ENCODE measurements at places on chromosomes 16 and 17. TPM values are rescaled to one million over a fixed set of nuclear protein-coding genes. Genes with fewer than 3 reads are reported as not detected.

DNA sequence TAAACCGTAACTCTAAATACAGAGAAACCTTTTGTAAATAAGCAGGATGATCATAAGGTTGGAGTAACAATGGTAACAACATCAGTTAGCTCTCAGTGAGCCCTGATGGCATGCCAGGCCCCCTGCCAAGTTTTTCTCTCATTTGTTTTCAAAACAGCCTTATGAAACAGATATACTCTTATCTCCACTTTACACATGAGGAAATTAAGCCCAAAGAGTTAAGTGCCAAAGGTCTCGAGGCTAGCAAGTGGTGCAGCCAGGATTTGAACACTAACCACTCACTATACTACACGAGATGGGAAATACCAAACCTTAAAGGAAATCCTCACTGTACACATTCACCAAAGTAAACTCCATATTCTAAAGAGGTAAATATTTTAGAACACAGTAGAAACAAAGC, 15.0 kb downstream of the USP31 start:
- DNase-seq: peak; percentile 75

ARL5C gene
- not detected for total RNA-seq

- DNase-seq: no peak
Measured at GRCh38 chr17:55298111-55298730, 33.5 kb downstream of the HLF start.

KRT222 gene
- total RNA-seq: not detected

- DNase-seq: no peak
Measured at GRCh38 chr17:31235110-31235509, 61.9 kb downstream of the OMG start.

- DNase-seq: no peak
Measured at GRCh38 chr16:57889522-57889921, 81.4 kb downstream of the CNGB1 start.

- no peak for DNase-seq
Measured at GRCh38 chr17:36182176-36183000, 6.0 kb upstream of the TBC1D3B start.

- DNase-seq: no peak
Measured at GRCh38 chr17:80363120-80363515, 51.8 kb upstream of the ENDOV start.

- DNase-seq: no peak
Measured at GRCh38 chr17:75909051-75909811, 4.5 kb upstream of the MRPL38 start.

DNA sequence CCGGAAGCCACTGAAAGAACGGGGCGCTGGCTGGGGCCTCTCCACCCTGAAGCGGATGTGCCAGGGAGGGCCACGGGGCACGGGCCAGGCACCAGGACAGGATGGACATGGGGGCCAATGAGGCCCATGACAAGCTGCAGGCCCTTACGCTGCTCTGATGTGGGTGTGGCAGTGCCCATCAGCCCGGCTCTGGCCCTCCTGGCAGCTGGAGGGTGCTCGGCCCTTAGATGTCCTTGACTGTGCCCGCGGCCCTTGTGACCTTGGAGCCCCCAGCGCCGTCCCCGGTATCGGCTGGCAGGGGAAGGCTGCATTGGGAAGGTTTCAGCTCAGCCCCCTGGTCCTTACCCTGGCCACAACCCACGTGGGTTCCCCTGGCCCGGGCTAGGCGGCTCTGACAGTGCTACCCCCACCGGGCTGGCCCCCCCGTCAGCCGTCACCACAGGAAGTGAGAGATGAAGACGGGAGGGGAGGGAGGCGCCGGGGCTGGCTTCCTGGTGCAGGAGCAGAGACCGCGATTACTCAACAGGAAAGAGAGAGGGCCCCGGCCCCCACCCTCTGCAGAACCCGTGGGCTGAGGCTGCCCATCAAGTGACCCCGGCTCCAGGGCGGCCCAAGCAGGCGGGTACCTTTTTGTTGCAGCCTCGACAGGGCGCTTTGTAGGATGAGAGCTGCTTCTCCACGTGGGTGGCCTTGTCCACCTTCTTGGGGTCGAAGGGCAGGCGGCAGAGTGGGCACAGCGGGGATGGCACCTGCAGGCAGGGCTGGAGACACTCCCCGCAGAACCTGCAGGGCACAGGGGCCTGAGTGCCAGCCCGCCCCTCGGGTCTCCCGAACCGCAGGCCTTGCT, 5.3 kb downstream of the RNF166 start:
- peak; percentile 91 for DNase-seq

DNA sequence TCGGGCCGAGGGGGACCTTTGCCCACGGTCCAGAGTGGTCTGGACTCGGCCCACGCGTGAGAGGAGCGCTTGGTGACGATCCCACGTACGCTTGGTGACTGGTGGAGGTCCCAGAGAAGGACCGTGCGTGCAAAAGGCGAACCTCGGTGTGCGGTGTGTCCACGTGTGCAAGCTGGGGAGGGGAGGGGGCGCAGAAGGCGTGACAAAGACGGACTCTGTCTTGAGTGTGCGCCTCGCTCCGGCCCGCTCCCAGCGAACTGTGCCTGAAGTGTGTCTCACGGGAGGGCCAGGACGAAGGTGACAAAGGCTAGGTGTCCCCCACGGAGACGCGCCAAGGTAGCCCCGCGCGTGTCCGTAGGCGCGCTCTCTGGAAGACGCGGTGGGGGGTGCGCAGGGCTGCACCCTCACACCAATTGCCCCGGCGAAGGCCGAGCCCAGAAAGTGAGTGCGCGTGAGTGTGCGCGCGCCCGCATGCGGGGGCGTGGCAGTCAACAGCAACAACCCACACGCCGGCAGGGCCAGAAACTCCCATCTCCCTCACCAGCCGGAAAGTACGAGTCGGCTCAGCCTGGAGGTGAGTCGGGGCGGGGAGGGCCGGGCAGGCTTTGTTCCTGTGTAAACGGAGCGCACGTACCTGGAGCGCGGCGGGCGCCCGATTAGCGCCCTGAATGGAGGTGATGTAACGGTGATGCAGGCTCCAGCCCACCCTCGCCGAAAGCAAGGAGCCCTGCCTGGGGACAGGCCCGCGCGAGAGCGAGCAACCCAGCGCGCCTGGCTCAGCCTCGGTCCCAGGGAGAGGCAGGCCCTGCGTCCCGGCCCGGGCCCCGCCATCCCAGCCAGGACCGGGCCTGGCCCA, at the start of gene GPRC5C:
Gene GPRC5C (plus strand): TSS at position 521 of the 856 bp plus-strand sequence. CDS start 7,689 bp downstream, outside the sequence.
- peak; percentile 95 for DNase-seq

TPSB2 gene
- not detected for total RNA-seq

- no peak for DNase-seq
Measured at GRCh38 chr16:53995378-53995777, 291.2 kb downstream of the IRX3 start.

PYY gene
- not detected for total RNA-seq

DNA sequence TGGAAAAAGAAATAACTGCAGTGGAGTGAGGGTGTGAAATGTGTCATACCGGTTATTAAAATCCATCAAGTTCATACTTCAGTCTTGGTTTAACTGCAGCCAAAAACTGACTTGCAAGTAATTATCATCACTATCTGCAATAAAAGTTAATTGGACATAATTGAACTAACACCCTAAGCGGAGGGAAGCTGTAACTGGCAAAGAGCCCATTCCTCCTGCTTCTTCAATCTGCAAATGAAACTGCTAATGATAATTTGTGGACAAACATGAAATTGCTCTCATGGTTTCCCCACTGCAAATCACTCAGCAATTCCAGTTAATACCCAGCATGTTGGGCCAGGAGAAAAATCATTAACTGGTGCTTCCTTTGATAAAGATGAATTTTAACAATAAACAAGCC, 46.5 kb downstream of the FAM222B start:
- DNase-seq: no peak

KRT33A gene
- total RNA-seq: not detected

RNF222 gene
- total RNA-seq: not detected

GRCh38 chr17:80991645-80992076, at the start of gene CHMP6:
TSS of gene CHMP6 (plus strand) at chr17:80991841. CDS start at chr17:80991919, 78 bp downstream.
- peak; percentile 60 for DNase-seq

KRT28 gene
- total RNA-seq: not detected

GRCh38 chr17:522919-523318, 170.3 kb upstream of the RPH3AL start:
- DNase-seq: no peak

DNA sequence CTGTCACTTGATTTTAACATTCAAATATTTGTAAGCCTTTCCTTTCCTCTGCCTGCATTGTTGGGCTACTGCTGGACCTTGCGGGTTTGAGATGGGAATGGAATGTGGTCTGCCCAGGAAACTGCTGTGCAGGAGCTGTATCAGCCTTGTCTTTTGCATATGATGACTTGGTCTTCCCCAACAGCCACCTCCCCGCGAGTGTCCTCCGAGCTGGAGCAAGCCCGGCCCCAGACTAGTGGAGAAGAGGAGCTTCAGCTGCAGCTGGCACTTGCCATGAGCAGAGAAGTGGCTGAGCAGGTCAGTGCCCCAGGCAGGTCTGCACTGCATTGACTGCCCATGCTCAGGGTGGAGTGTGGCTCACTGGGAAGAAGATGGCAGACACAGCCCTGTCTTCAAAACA, 52.8 kb downstream of the B9D1 start:
- DNase-seq: no peak

- DNase-seq: peak; percentile 87
Measured at GRCh38 chr17:32794533-32795246, 82.2 kb downstream of the MYO1D start.

DNA sequence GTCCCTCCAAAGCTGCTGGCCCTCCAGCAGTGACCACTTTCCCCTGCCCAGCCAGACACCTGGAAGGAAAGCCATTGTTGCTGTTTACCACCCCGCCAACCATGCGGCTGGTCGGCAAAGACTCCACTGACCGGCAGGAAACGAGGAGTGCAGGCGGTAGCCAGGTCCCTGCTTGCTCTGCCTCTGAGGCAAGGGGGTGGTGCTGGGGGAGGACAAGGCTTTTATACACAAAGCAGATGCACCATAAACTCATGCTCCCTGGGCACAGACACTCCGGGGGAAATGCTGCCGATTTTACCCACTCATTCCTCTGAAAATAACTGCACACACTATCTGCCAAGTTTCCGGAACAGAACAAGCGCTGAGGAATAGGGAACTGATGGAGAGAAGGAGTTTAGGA, 62.8 kb upstream of the GRIN2A start:
- no peak for DNase-seq

DNA sequence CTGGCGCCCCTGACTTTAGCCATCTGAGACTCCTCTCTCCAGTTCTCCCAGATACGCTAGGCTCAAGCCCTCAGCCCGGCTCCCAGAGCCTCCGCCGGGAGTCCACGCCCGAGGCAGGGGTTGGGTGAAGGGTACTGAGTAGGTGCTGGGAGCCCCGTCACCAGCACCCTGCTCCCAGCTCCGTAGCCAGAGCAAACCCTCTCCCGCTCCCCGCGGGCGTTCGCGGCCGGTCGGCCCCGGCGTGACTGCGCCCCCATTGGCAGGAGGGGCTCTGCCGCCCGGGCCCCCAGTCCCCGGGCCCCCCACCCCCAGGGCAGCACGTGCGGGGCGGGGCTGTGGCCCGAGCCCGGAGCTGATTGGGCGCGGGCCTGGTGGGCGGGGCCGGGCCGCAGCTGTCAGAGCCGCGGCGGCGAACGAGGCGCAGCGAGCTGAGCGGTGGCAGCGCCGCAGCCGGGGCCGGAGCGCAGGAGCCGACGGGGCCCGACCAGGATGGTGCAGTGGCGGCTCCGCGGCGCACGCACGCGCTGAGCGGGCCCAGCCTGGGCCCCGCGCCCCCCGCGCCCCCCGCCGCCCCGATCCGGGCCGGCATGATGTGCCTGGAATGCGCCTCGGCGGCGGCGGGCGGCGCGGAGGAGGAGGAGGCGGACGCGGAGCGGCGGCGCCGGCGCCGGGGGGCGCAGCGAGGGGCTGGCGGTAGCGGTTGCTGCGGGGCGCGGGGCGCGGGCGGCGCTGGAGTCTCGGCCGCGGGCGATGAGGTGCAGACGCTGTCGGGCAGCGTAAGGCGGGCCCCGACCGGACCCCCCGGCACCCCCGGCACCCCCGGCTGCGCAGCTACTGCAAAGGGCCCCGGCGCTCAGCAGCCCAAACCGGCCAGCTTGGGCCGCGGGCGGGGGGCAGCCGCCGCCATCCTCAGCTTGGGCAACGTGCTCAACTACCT, at the start of gene SPNS2:
Gene SPNS2 (plus strand): TSS at position 421 of the 937 bp plus-strand sequence. CDS start 167 bp downstream, at position 588.
- no peak for DNase-seq

SLC35G6 gene
- total RNA-seq: not detected

CLDN7 gene
- not detected for total RNA-seq

- DNase-seq: no peak
Measured at GRCh38 chr17:2704031-2704889, 7.3 kb downstream of the CLUH start.

DNA sequence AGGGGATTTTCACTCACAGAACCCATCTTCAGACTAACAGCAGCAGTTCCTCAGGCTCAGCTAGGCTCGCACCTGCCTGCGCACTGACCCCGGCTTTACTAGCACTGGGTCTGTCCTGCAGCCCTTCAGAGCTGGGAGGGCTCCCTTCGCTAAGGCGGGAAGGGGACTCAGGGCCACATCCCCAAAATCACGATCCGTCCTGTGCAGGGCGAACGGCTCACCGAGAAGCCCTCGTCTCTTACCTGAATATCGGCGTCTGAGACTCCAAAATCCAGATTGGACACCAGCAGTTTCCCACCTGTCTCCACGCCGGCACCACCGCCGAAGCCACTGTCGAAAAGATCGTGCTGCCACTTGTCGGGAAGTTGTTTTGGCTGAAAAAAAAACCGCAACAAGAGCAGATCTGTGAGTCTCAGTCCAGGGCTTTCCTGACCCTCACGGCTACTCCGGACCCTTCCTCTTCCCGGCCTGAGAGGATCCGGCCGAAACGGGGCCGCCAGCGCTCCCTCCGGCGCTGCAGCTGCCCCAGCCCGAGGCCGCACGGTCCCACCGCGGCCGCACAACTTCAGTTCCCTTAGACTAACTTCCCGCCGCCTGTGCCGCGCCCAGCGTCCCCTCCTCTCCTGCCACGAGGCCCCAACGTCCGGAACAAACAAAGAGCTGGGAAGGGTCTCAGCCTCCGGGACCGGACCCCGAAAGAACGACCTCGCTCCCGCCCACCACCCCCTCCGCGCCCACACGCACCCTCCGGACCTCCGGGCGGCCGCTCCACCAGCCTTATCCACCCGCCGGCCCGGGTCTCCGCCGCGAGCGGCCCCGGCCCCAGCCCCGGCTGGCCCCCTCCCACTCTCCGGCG, 711 bp downstream of the ALYREF start:
- DNase-seq: no peak

DNA sequence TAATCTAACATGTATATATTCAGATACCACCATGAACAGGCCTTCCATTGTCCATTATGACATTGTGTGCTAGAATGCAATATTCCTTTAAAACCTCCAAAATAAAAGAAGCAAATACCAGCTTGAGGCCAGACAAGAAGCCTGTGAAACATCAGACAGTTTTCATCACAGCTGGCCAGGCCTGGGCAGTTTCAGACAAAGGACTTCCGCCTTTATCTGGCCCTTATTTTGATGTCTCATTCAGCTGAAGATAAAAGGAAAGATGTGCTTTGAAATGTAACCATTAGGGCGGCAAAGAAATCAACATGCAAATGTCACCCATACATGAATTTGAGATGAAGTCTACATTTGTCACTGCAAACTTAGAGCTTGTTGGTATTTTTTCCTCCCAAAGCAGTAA, 737.5 kb downstream of the KCNJ2 start:
- DNase-seq: no peak

Measured in HepG2 (cell line).